ENCODE measurements at places on chromosomes 11 and 22.

GRCh38 chr11:36364551-36365325 lies 68.7 kb downstream of the PRR5L start:
- DNase-seq = no peak

DNA sequence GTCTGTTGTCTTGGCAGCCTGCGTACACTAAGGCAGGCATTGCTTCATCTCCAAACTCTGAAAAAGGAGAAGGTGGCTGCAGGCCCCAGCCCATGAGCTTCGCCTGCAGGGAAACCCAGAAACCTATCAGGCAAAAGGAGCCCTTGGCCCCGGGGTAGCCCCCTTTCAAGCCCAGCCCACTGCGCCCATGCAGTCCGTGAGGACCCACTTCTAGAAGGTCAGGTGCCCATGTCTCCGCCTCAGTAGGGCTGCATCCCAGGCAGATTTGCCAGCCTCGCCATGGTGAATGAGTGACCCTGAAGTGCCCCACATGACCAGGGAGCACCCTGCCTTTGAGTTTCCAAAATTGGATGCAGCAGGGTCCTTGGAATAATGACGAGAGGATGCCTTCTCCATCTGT lies 1158.4 kb downstream of the BRD1 start:
- DNase-seq = no peak

DNA sequence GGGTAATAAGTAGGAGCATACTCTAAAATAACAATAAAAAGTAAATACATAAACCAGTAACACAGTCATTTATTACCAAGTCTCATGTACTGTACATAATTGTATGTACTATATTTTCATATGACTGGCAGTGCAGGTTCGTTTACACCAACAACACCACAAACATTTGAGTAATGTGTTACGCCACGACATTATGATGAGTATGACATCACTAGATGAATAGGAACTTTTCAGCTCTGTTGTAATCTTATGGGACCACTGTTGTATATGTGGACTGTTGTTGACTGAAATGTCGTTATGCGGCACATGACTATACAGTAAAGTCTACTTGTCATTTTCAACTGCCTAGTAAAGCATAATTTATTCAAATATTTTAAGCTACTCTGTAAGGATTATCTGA lies 18.6 kb downstream of the KIF18A start:
- no peak for DNase-seq

GRCh38 chr22:23262518-23263332 lies 82.4 kb downstream of the BCR start:
- no peak for DNase-seq

DNA sequence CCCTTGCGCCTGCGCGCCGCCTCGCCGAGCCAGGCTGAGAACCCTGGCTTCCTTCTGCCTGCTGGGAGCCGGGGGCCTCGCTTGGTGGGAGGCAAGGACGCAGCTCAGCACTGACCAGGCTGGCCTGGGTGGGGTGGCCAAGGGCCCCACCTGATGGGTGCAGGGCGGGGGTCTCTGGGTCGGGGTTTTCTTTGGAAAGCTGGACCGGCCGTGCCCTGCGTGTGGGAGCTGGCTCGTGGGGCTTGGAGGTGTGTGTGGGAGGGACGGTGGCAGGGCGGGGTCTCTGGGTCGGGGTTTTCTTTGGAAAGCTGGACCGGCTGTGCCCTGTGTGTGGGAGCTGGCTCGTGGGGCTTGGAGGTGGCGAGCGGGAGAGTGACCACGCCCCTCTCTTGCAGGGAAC lies 6.2 kb downstream of the GRAMD4 start:
- DNase-seq = no peak

- DNase-seq = no peak
These were observed at the start of gene JAML for GRCh38 chr11:118224511-118225188. Gene JAML, minus strand, starts transcription at chr11:118225011. Its CDS starts 10,145 bp downstream, at chr11:118214866.

Measured in NCI-H187 treated with DMSO at 0.1 percent for 48 hours (cell line).